Fibroblast of skin of left quadriceps (primary cell): ENCODE measurements at places on chromosomes 1 and 21.

DNA sequence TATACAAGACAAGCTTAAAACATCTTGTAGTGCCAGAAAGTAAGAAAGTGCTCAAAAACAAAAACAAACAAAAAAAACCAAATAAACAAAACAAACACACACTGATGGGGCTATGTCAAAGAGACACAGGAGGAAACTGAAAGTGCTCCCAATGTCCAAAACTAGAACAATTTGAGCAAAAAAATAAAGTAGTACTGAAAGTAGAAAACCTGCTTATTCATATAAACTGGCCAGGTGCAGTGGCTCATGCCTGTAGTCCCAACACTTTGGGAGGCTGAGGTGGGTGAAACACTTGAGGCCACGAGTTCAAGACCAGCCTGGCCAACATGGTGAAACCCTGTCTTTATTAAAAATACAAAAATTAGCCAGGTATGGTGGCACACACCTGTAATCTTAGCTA, 129.9 kb downstream of the GLUL start:
- no peak for DNase-seq

- no peak for DNase-seq
Observed at GRCh38 chr1:219427403-219427802, 185.5 kb downstream of the ZC3H11B start.

DNA sequence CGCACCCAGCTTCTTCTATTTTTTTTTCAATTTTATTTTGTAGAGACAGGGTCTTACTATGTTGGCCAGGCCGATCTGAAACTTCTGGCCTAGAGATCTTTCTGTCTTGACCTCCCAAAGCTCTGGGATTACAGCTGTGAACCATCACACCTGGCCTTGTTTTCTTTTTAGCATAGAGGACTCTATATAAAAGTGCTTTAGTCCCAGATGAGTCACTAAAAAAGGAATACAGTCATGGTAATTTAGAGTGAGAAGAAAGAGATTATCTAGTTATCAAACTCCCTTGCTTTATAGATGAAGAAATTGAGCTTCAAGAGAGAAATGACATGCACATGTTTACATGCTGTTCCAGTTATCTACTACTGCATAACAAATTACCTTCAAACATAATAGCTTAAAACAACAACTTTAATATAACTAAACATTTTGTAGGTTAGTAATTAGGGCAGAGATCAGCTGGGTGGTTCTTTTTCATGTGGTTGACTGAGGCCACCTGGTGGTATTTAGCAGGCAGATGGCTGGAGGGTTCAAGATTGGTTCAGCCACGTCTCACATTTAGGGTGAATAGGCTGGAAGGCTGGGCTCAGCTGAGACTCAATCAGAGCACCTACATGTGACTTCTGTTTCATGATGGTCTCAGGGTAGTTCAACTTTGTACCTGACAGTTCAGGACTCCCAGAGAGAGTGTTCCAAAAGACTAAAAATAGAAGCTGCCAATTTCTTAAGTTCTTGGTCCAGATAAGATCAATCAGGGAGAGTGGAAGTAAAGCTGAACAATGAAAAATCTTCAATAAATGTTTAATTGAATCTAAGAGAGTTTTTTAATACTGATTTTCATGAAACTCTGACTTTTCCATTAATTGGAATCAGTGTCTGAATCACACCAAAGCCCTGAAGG, 16.9 kb upstream of the MTF2 start:
- no peak for DNase-seq

DNA sequence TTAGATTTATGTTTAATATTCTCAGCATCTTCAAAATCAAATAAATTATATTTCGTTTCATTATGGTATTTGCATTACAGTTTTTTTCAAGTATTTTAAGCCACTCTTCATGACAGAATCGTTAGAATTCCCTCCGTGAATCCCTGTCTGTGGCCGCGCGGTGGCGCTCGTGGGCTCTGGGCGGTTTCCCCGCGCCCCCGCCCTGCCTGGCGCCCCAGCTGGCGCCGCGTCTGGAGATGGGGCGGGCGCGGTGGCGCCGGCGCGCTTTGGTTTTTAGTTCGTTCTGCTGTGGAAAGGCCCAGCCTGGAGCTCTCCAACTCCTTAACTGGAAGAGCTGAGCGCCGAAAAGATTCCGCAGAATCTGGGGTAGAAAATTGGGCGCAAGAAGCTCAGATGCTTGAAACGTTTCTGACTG, 25.7 kb downstream of the PRMT2 start:
- peak; percentile 64 for DNase-seq
